Endothelial cell of umbilical vein (primary cell): ENCODE measurements at places on chromosomes 4 and X. TPM values are rescaled to one million over a fixed set of nuclear protein-coding genes. Genes with fewer than 3 reads are reported as not detected.

DNA sequence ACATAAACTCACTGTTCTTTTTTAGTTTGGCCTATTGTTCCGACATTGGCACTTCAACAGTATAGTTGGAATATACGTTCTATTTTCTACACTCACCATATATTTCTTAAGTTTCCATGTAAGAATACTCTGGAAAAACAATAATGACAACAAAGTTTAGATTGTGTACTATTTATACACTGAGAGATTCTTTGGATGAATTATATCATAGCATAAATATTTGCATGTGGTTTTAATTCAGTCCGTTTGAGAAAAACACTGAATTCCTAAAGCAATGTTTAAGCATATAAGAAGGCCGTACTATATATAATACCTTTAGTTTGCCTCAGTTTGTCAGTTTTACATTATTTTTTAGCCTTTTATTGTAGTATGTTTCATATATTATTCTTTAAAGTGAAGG lies 82.4 kb downstream of the RAP1GDS1 start:
- DNase-seq = no peak

DNA sequence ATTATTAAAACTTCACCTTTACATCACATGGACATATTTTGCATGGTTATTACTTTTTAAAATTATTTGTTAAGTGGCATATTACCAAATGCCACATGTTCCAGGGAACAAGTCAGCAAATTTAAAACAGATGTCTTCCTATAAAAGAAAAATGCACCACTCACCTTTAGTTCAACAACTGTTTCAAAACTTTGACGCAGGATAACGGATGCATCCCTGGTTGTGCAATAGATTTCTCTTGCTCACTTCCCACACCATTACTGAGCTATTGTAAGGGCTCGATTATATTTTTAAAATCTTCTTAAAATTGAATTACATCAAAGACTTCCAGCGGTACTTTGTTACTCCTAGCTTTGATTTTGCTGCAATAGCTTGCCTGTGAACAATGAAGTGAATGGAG lies 93.0 kb upstream of the ARHGAP24 start:
- DNase-seq = no peak

DNA sequence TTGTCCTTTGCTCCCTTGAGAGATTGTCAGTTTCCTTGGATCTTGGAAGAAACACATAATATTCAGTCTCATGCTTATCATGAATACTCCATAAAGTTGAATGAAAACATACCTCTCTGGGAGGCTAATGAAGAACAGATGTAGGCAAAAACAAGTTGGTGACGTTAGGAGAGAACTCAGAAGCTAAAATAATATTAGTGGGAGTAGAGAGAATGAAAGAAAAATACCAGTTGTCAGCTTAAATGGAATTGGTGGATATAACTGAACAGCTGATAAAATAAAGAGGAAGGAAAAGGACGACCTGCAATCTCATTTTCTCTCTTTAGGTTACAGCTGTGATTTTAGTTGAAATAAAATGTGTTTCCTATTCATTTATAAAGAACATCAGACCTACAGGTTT lies 124.8 kb downstream of the SNCA start:
- peak; percentile 92 for DNase-seq

DNA sequence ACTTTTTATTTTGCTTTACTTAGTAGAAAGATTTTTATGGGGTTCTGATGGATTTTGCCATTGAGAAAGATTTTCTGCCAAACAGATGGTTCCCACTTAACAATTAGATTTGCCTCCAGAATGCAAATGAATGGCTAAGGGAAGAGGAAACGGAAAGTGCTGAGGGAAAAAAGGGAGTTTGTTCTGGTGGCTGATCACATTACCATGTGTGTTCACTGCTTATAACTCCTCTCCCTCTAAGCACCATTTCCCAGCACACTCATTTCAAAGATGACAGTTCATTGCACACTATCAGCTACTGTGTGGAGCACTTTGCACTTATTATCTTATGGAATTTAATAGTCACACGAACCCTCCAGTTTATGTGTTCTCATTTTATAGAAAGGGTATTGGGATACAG lies 68.0 kb upstream of the GRID2 start:
- DNase-seq = no peak

- DNase-seq = no peak
Observed at GRCh38 chr4:55840956-55841355, 12.5 kb upstream of the EXOC1 start.

GRCh38 chr4:3044870-3045819 lies 29.2 kb downstream of the HTT-AS start:
- no peak for DNase-seq

GRCh38 chr4:158253350-158253980 lies 43.2 kb downstream of the TMEM144 start:
- DNase-seq = peak; percentile 71

DNA sequence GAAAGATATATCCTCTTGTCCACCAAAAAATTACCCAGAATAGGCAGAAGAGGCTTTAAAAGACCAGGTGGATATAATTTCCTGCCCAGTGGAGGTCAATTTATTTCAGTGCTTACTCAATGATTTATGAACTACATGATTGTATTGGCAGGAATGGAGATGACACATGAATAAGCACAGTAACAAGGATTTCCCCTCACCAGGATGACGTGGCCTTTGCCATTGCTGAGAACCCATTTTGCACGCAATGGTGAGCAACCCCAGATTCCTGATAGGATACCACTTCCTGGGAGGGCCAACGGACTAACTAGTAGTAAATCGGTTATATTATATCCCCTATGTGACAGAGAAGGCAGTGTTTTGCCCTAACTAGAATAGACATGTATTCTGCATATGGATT lies 11.6 kb upstream of the TTC29 start:
- peak; percentile 62 for DNase-seq

- DNase-seq = no peak
Observed at GRCh38 chr4:136246876-136247275, 1285.4 kb downstream of the PCDH18 start.

DNA sequence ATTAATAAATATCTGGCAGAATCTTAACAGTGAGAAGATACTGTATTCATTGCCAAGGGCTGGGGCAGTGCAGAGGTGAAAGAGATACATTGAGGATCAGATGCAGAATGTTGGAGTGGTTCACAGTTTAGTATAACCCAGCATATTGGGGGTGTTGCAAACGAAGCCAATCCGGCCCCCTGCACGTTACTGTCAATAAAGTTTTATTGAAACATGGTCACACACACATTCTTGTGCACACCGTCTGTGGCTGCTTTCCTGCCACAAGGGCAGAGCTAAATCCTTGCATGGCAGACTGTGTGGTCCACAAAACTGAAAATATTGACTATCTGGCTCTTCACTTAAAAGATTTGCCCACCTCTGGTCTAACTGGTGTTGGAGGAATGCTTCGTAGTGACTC lies 119.7 kb downstream of the SHOX start:
- DNase-seq = no peak

GRCh38 chrX:155215443-155216178 lies 649 bp upstream of the VBP1 start:
- DNase-seq = no peak

DNA sequence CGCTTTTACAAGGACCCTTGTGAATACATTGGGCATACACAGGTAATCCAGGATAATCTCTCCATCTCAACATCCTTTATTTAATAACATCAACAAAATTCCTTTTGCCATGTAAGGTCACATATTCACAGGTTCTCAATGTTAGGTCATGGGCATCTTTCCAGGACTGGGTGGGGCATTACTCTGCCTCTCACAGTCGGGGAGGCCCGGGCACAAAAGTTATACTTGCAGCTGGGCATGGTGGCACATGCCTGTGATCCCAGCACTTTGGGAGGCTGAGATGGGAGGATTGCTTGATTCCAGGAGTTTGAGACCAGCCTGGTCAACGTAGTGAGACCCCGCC lies 93.7 kb upstream of the AP1S2 start:
- DNase-seq = no peak

GRCh38 chrX:128035318-128035717 lies 16.9 kb downstream of the ACTRT1 start:
- peak; percentile 76 for DNase-seq

GRCh38 chr4:54548098-54548620 lies 109.6 kb upstream of the KIT start:
- no peak for DNase-seq

DNA sequence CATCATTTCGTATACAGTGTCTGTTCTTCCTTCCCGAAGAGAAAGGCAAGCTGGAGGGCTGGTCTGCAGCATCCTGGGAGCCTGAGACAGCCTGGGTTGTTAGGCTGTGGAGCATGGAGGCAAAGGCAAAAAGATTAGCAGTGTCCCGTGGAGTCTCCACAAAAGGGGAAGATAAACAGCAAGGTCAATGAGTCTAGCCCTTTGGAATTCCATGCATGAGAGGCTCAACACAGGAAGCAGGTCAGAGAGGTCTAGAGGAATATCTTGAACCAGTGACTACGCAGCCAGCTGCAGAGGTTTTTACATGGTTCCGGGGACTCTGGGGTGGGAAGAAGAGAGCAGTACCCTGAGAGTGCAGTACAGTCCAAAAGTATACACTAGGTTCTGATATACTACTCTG lies 12.2 kb upstream of the MCF2 start:
- DNase-seq = peak; percentile 11

DNA sequence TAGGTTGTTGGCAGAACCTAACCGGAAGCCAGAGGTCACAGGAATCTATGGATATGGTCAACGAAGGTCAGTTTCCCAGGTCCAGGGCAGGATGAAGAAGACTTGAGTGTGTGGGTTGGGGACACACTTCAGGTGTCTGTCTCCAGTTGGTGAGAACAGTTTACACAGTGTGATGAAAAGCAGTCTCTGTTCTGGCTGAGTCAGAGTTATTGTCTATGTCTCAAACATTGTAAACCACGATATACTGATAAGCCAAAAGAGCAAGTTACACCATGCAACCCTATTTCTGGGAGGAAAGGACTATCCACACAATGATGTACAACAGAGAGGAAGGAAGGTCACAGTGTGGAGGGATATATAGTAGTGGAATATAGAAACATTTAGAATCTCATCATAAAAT lies 187.1 kb upstream of the C1QTNF7 start:
- DNase-seq = no peak

DNA sequence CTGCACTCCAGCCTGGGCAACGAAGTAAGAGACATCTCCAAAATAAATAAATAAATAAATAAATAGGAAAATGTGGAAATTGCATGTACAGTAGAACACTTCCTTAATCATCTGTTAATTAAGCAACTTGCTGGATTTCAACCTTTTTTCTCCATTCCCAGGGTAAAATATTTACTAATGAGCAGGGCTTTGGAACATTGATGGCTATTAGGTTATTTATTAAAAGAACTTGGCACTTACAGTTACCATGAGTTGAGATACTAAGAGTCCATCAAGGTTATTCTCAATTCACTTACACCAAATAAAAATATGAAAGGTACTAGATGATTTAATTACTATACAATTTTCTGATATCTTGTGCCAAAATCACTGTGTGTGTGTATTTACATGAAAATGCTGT lies 607.1 kb downstream of the PCDH18 start:
- DNase-seq = no peak

DNA sequence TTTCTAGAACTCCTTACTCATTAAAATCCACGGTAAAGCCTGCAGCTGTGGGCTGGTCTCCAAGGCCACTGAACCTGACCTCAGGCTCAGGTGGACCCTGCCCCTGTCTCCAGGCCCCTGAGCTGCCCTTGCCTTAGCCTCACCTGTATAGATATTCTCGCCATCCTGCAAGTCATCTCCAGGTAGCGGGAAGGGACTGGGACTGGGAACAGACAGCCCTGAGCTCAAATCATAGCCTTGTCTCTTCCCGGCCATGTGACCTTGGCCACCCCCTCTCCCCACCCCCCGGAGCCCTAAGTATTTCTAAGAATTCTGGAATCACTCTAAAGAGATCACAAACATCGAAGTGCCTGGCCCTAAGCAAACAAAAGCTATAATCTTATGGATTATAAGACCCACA lies 17.7 kb downstream of the ABLIM2 start:
- no peak for DNase-seq

DNA sequence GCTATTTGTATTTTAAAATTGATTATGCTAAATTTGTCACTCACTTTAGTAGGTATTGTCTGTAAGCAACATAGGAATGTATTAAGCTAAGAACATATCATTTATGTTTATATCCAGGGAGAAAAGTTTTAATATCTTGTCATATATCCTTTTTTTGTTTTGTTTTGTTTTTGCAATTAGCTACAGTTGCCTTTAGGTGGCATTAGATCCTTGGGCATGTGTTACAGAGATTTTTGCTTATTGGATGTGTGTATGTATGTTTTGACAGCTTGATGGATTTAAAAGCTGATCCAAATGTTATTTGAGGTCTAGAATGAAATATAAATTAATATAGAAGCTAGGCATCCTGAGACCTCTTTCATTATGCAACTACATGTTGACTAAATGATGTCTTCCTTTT lies 36.1 kb upstream of the OTUD4 start:
- DNase-seq = peak; percentile 64

GRCh38 chr4:153161226-153161963 lies 42.8 kb upstream of the TRIM2 start:
- DNase-seq = peak; percentile 12

DNA sequence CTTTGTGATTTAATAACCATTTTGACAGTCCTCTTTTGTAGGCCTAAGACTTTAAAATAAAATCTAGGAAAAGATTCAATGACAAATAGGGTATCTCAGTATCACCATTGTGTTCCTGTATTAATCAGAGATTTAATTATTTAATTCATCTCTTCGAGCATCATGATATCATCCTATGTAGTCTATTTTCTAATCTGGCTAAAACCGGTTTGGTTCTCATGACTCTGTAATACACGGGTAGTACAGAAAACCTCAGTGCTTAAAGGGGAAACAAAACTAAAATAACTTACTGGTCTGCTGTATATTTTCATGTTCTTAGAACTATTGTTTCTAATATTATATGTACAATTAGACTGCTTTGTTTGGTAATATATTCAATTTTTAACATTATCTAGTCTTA lies 23.7 kb upstream of the FBXW7 start:
- no peak for DNase-seq

DNA sequence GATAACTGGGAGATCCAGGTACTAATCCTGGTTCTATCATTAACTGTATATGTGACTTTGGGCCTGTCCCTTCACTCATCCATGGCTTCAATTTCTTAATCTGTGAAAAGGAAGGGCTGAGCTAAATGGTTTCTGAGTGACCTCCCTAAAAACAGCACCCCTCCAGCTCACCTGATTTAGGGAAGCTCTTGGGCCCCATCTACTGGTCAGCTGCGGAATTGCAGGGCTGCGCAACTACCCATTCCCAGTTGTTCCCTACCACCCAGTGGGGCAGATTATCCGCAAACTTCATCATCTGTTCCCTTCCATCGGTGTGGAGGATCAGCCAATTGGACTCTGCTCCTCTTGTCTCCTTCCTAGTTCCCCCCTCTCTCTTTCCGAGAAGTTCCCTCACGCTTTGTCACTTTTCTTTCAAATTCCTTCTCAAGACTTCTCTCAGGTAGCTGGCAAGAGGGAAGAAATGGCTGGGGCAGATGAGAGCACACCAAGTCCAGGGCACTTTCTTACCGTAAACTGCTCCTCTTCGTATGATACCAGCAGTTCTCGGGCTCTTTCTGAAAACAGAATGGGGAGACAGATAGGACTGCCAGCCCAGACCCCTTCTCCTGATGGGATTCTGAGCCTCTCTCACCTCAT lies 5.8 kb downstream of the LAS1L start:
- DNase-seq = peak; percentile 19

Gene SSX1
- polyA plus RNA-seq = not detected in 2 replicates

Gene SOD3
- not detected in 2 replicates for polyA plus RNA-seq

Gene SLC9B1
- 0.19 TPM in 2 replicates for polyA plus RNA-seq

Gene CT45A10
- not detected in 2 replicates for polyA plus RNA-seq

Gene SPP1
- not detected in 2 replicates for polyA plus RNA-seq

Gene FGFBP2
- not detected in 2 replicates for polyA plus RNA-seq

Gene FAM199X
- 2.7 and 4.0 TPM in 2 replicates for polyA plus RNA-seq

Gene NOX1
- polyA plus RNA-seq = not detected in 2 replicates

Gene CYTL1
- polyA plus RNA-seq = 36.8 and 38.0 TPM in 2 replicates

Gene LUZP4
- polyA plus RNA-seq = not detected in 2 replicates

Gene CT47B1
- not detected in 2 replicates for polyA plus RNA-seq

Gene SASH3
- not detected in 2 replicates for polyA plus RNA-seq
